ENCODE measurements at places on chromosomes 1 and 21.

GRCh38 chr1:36693161-36693525 lies 210.4 kb upstream of the CSF3R start:
- no peak for DNase-seq

DNA sequence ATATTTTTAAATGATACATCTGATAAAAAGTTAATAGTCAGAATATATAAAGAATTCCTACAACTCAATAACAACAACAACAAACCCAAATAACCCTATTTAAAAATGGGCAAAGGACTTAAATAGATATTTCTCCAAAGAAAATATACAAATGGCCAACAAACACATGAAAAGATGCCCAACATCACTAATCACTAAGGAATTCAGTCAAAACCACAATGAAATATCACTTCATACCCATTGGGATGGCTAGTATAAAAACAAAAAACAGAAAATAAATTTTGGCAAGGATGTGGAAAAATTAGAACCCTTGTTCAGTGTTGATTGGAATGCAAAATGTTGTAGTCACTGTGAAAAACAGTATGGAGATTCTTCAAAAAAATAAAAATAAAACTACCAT lies 184.8 kb upstream of the RAB4A start:
- no peak for DNase-seq

- no peak for DNase-seq
Observed at GRCh38 chr21:44822484-44823178, 4.8 kb upstream of the SUMO3 start.

DNA sequence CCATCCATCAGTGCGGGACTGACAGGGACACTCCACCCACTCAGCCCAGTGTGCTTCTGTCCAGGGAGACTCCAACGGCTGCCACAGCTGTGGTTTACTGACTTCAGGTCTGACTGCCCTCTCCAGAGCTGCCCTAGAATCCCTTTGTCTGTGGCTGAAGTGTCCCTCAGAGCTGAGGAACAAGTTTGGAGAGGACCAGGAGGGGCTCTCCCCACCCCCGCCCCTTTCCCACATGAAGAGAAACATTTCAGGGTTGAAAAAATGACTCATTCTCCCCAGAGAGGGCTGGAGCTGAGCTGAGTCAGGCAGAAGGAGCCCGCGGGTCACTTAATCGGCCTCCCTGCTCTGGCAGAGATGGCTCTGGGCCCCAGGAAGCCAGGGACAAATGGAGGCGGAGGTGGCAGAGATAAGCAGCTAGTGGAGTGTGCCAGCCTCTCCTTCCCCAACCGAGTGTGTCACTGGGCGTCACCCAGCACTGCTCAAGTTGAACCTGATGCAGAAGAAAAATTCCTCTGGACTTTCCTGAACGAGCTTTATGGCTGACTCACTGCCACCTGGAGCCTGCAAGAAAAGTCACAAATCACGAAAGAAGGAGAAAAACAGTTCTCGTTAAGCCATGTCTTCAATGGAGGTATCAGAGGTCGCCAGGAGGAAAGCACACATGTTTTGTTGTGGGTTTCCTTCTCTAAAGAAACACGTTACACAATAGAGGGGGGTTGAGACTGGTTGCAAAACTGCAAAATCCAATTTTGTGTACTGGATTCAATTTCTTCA lies 34.3 kb upstream of the ECE1 start:
- peak; percentile 90 for DNase-seq

GRCh38 chr21:14833666-14834351 lies 231.0 kb downstream of the NRIP1 start:
- no peak for DNase-seq

- no peak for DNase-seq
Observed at GRCh38 chr1:22556391-22557104, 6.7 kb upstream of the EPHA8 start.

DNA sequence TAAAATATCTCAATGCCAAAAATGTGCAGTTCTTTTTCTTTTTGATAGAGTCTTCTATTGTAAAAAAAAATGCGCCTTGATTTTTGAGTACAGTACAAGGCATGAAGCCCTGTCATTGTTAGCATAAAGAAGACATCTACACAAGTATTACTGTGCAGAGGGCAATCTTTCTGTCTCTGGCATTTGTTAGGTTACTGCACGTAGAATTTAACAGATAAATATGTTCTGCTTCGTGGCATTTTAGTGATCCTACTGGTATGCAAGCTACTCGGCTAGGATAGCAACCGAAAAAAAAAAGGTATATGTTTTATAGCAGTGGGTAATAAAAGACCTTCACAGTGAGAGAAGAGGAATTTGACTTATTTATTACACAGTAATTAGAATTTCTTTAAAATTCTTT lies 492.9 kb upstream of the ADGRL2 start:
- DNase-seq, result no peak

DNA sequence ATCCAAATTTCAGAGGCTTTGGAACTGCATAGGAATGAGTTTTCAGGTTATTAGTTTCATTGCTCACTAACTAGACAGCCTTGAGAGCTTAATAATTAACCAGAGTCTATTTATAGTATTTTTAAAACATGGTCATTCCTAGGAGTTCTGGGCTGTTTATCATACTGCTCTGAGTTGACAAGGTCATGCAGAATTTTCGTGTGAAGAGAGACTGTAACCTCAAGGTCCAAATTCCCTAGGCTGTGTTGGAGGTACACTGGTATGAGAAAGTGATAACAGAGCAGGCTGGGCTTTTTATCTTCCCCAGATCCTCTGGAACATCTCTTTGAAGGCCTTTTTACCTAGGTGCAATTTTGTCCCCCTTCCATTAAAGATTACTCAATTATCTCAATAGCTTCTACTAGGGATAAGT lies 736.3 kb downstream of the LTN1 start:
- no peak for DNase-seq

GRCh38 chr1:44103270-44104131 lies 15.1 kb upstream of the KLF17 start:
- DNase-seq, result no peak

DNA sequence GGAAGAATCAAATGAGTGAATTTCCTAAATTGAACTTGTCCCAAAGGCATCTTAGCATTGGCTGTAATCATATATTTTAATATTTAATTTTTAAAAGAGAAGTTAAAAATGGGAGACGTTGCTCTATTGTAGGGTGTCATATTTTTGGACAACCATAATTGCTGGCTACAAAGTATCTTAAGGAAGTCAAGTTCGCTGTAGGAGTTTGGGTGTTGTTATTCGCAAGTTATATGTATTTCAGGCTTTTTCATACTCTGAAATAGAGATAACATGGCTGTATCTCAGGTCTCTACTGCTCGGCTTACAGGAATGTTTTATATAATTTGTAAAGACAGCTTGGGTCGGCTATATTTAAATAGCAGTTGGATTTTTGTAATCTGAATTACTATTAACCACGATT lies 852 bp downstream of the TMEM50A start:
- no peak for DNase-seq

DNA sequence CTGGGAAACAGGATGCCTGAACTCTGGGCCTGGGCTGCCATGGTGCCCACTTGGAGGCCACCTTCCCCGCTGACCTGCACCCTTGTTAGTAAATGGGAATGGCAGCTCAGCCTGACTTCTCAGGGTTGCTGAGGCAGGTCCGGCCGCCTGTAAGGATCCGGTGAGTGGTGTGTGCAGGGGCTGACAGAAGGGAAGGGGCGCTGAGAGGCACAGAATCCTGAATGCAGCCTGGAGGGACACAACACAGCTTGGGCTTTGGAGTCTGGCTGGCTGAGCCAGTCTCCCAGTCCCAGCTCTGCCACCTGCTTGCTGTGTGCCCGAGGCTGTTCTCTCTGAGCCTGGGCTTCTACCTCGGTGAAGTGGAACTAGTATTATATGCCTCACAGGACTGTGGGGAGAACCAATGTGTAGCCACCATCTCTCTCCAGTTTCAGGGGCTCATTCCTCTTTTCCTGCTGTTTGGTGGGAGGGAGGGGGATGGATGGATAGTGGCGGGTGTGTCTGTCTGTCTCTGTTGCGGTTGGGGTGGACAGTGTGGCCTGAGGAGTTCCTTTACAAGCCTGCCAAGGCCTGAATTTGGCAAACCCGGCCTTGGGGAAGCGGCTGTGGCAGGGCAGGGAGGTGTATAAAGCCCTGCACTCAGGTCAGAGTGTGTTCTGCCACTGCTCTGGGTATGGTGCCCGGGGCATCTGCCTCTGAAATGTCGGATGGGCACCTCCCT lies 18.0 kb downstream of the ADORA1 start:
- DNase-seq, result no peak

DNA sequence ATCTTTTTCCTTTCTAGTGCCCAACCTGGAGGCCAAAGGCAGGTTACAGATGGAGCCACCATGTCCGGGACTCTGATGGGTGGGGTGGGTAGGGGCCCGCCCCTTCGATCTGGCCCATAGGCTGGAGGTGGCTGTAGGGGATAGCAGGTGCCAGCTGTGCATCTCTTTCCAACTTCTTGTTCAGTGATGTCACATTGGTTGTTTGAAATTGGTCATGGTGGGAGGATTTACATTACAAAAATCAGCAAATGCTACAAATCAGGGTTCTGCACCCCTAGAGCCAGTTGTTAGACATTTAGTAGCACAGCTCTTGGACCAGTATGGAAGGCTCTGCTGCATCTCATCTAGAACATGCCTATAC lies 22.4 kb upstream of the POU3F1 start:
- no peak for DNase-seq

DNA sequence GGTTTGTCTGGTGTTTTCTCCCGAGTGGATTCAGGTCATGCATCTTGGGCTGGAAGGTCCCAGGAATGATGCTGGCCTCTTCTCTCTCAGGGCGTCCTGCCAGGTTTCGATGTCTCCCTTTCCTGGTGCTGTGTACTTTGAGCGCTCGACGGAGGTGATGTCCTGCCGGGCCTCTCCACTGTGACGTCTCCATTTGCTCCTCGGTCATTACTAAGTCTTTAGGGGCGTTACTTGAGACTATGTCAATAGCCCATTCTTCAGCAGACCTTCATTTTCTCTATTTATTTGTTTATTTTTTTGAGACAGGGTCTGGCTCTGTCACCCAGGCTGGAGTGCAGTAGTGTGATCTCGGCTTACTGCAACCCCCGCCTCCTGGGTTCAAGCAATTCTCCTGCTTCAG lies 37.2 kb upstream of the TNFRSF1B start:
- DNase-seq, result no peak

DNA sequence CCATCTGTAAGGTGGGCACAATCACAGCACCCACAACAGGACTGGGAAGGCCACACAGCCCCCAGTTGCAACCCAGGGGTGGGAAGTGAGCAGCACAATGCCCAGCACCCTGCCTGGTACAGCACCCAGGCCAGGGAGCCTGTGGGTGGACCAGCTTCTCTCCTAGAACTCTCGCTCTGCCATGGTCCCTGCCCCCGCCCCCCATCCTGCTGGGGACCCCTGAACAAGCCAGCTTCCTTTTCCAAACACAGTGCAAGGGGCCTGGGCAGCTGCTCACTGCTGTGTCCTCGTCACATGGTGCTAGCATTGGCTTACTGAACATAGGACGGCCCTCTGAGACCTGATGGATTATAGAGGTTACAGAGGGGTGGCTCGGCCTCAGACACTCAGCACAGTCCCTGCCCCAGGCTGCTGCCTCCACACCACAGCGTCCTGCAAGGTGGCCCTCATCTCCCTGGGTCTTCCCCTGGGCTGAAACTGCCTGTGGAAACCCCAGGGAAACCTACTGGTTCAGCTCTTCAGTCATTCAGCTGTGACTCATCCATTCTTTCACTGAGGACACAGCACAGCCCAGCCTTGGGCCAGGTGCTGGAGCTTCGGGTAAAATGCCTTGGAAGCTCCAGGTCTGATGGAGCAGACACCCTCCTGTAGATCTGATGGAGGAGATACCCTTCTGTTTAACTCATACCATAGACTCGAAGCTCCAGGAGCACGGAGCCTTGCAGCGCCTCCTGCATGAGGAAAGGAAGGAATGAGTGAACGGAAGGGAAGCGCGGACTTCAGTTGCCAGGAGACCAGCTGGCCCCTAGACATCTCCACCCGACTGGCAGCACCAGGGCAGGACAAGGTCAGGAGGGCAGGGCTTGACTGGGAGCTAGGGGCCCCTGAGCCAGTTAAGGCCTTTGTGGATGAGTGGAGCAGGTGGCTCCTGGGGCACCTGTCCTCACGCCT lies 8.1 kb upstream of the PRDM16 start:
- no peak for DNase-seq

GRCh38 chr21:36145259-36145658 lies 10.4 kb downstream of the CBR3 start:
- DNase-seq, result no peak

DNA sequence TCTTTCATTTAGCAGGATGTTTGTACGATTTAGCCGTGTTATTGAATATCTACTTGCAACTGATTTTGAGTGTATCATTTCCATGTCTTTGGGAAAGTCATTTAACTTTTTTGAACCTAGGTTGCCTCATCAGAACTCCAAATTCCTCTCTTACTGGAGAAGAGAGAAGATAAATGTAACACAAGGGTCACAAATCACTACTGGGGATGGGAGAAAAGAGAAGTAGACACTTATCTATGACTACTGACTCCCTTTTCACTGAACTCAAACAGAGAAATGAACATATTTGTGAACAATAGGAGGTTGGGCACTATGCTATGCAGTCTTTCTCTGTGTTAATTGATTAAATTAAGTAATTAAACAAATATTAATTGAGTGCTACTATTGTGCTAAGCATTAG lies 42.2 kb downstream of the TENT5C start:
- DNase-seq, result no peak

DNA sequence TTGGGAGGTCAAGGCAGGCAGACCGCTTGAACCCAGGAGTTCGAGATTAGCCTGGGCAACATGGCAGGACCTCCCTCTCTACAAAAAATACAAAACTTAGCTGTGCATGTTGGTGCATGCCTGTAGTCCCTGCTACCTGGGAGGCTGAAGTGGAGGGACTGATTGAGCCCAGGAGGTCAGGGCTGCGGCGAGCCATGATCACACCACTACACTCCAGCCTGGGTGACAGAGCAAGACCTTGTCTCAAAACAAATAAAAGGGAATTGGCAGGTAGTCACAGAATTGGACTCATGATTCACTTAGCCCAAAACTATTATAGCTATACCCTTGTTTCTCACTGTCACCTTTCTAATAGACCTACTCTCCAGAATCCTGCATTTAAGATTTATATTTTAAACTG lies 5.5 kb downstream of the TADA1 start:
- DNase-seq, result no peak

DNA sequence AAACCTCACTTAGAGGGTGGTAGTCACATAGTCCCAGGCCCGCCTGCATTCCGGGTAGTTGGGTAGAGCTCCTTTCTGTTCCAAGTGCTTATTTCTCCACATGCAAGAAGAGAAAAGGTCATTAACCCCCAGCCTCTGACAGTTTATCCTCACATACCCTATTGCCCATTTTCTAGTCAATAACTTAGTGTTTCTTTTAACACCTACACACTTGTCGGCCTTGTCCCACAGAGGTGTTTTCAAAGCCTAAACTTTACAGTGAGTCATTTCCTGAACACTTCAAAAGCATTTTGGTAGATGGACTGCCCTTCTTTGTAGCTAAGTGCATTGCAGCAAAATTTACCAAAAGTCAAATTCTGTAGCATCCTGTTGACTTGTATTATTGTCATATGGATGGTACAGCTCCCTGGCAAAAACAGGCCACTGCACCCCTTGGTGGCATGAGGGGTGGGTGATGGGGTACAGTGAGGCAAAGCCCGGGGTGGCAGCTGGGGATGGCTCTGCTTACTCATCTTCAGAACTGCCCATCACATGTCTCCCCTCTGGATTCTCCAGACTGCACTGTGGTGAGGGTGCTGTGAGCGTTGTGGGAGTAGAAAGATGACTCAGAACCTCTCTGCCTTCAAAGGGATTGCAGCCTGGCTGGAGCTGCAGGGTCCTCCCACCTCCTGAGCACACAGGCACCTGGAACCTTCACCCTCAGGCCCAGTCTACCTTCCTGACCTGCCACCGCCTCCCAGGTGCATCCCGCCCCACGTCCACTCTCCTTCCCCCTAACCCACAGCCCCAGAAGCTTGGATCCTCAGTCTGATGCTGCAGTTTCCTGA lies 45.8 kb upstream of the DMRTB1 start:
- DNase-seq, result peak; percentile 82

GRCh38 chr21:43877936-43878575 lies 13.0 kb downstream of the AGPAT3 start:
- no peak for DNase-seq

All from activated CD4-positive, alpha-beta memory T cell treated with anti-CD3 and anti-CD28 coated beads for 36 hours (primary cell).